Activated naive CD4-positive, alpha-beta T cell treated with anti-CD3 and anti-CD28 coated beads, Interleukin-2, amount 10 ng/mL, durations not matched to agents 7 days and 5 days (primary cell): ENCODE measurements at places on chromosomes 6 and 20.

DNA sequence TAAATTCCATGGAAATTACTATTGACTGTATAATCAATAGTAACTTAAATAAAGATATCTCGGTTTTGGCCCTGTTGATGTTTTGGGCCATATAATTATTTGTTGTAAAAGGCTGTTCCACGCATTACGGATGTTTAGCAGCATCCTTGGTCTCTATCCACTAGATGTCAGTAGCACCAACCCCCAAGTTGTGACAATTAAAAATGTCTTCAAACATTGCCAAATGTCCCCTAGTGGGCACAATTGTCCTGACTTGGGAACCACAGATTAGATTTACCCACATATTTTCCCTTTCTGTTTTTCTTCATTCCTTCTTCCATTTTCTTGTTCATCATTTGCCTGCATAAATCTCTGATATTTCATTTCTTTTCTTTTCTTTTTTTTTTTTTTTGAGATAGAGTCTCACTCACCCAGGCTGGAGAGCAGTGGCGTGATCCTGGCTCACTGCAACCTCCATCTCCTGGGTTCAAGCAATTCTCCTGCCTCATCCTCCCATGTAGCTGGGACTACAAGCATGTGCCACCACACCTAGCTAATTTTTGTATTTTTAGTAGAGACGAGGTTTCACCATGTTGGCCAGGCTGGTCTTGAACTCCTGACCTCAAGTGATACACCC, 13.6 kb upstream of the WFDC8 start:
- DNase-seq = peak; percentile 43
- H3K36me3 ChIP-seq = no peaks in the 10 kb centered on the region
- H3K27ac ChIP-seq = no peak overlapping the region
- no peak overlapping the region for H3K4me3 ChIP-seq

GRCh38 chr6:136761227-136761922, 30.9 kb downstream of the MAP3K5 start:
- no peaks in the 10 kb centered on the region for H3K27me3 ChIP-seq
- peak overlapping the region; percentile 68 for H3K27ac ChIP-seq
- peak overlapping the region; percentile 46 for H3K4me3 ChIP-seq
- H3K4me1 ChIP-seq = peaks cover 75% of the 10 kb centered on the region

DNA sequence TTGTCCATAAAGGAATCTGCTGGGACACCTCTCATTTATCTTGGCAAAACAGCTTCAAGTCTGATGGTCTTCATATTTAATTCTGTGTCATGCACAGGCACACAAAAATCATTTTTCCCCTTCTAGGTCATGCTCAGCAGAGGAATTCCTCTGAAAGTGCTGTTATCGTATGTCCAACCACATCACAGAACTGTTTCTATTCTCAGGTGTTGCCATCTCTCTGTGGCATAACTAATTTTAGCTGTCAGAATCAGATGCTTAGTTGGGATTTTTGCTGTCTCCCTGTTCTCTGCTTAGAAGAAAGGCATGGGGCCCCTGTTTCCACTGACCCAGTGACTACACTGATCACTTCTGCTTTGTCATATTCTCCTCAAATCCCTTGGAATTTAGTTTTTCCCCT, 608.0 kb upstream of the EPHA7 start:
- no peak for DNase-seq
- H3K4me3 ChIP-seq = no peak overlapping the region
- H3K27ac ChIP-seq = no peak overlapping the region
- no peaks in the 10 kb centered on the region for H3K4me1 ChIP-seq
- H3K27me3 ChIP-seq = no peaks in the 10 kb centered on the region
- H3K36me3 ChIP-seq = no peaks in the 10 kb centered on the region

GRCh38 chr6:75266716-75267291, 17.8 kb downstream of the TMEM30A start:
- H3K4me3 ChIP-seq = no peak overlapping the region
- no peaks in the 10 kb centered on the region for H3K27me3 ChIP-seq
- no peak for DNase-seq

DNA sequence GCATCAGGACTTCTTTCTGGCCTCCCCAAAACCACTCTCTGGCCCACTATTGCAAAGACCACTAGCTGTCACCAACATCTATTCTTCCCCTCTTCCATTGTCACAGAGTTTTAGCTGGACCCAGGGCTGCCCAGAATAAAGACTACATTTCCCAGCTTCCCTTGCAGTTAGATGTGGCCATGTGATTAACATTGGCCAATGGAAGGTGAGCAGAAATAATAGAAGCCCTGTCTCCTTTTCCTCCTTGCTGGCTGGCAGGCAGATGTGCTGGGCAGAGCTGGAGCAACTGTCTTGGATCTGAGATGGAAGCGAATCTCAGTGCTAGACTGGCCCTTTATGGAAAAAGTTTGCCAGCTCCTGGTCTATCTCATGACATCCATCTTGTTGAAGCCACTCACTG, 97.0 kb downstream of the KCNB1 start:
- peaks cover 41% of the 10 kb centered on the region for H3K27me3 ChIP-seq
- H3K4me3 ChIP-seq = no peak overlapping the region
- H3K4me1 ChIP-seq = no peaks in the 10 kb centered on the region

DNA sequence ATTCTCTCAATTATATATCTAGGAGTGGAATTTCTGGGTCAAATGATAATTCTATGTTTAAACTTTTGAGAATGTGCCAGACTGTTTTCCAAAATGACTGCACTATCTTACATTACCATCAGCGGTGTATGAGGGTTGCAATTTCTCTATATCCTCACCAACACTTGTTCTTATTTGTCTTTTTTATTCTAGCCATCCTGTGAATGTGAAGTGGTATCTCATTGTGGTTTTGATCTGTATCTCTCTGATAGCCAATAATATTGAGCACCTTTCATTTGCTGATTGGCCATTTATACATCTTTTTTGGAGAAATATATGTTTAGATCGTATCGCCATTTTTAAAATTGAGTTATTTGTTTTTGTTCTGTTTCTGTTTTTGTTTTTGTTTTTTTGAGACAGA, 32.3 kb downstream of the C20orf203 start:
- H3K4me1 ChIP-seq = no peaks in the 10 kb centered on the region
- no peak overlapping the region for H3K4me3 ChIP-seq
- no peak for DNase-seq
- no peak overlapping the region for H3K27ac ChIP-seq

GRCh38 chr20:17725094-17725835, 25.5 kb downstream of the BANF2 start:
- H3K27ac ChIP-seq = no peak overlapping the region
- no peaks in the 10 kb centered on the region for H3K4me1 ChIP-seq
- H3K27me3 ChIP-seq = peaks cover 40% of the 10 kb centered on the region
- H3K4me3 ChIP-seq = no peak overlapping the region

- no peak overlapping the region for H3K27ac ChIP-seq
- H3K36me3 ChIP-seq = no peaks in the 10 kb centered on the region
- H3K4me3 ChIP-seq = peak overlapping the region; percentile 57
- peaks cover 5% of the 10 kb centered on the region for H3K4me1 ChIP-seq
Observed at GRCh38 chr6:117906507-117906957, 532 bp upstream of the SLC35F1 start.

GRCh38 chr6:160979061-160979708, 12.4 kb upstream of the MAP3K4 start:
- H3K27me3 ChIP-seq = peaks cover 3% of the 10 kb centered on the region
- DNase-seq = no peak
- H3K36me3 ChIP-seq = no peaks in the 10 kb centered on the region
- no peaks in the 10 kb centered on the region for H3K4me1 ChIP-seq
- no peak overlapping the region for H3K27ac ChIP-seq

DNA sequence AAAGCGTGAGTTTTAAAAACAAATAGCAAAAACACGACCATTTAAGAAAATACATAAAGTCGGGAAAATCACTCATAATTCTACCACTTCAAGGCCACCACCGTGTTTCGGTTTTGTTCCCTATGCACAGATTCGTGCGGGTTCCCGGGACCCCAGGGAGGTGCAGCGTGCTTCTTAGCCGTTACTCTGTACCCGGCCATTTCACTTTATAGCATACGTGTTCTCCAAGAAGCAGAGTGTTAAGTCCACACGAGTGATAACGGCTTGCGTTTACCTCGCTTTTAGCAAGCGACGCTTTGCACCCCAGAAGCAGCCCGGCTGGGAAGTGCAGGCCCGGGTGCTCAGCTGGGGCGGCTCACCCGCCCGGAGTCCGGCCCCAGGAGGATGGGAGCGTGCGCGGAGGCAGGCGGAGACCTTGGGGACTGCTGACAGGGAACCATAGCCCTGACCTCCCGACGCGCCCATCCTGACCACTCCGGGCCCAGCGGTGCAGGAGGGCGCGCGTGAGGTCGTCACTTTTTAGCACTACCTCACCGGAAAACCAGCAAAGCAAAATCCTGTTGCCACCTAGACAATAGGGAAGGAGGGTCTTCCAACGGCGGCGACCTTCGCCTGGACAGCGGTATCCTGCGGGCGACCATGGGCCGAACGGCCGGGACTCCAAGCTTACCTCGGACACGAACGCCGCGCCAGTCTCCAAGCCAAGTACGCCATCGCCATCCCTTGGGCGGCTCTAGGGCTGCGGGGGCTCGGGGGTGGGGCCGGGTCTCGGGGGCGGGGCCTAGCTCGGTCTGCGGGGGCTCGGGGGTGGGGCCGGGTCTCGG, at the start of gene ECI2:
ECI2 (minus strand) TSS at position 735 of the 824 bp plus-strand sequence; CDS start at position 720, 15 bp downstream.
- DNase-seq = peak; percentile 66
- no peaks in the 10 kb centered on the region for H3K27me3 ChIP-seq
- H3K4me3 ChIP-seq = peak within 1 kb of the TSS; percentile 86
- H3K27ac ChIP-seq = peak within 1 kb of the TSS; percentile 91

- H3K4me1 ChIP-seq = no peaks in the 10 kb centered on the region
- no peaks in the 10 kb centered on the region for H3K36me3 ChIP-seq
- H3K27ac ChIP-seq = no peak overlapping the region
- H3K27me3 ChIP-seq = no peaks in the 10 kb centered on the region
Observed at GRCh38 chr6:147752689-147753403, 244.4 kb downstream of the SAMD5 start.

DNA sequence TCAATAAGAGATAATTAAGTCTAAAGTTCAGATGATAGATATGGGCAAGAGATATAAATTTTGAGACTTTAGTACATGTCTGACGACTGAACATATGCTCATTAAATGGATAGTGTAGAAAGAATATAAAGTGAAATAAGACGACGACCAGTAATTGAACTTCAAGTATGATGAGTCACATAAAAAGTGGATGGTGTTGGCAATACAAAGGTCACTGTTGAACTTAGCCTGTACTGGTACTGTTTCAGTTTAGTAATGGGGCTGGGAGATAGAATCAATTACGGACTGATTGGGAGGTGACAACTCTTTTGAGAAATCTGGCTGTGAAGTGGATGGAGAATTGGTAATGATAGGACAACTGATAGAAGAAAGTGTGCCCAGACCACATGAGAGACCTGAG, 68.1 kb downstream of the IBTK start:
- no peak for DNase-seq
- peaks cover 25% of the 10 kb centered on the region for H3K36me3 ChIP-seq
- no peaks in the 10 kb centered on the region for H3K27me3 ChIP-seq
- no peak overlapping the region for H3K4me3 ChIP-seq
- H3K4me1 ChIP-seq = no peaks in the 10 kb centered on the region

DNA sequence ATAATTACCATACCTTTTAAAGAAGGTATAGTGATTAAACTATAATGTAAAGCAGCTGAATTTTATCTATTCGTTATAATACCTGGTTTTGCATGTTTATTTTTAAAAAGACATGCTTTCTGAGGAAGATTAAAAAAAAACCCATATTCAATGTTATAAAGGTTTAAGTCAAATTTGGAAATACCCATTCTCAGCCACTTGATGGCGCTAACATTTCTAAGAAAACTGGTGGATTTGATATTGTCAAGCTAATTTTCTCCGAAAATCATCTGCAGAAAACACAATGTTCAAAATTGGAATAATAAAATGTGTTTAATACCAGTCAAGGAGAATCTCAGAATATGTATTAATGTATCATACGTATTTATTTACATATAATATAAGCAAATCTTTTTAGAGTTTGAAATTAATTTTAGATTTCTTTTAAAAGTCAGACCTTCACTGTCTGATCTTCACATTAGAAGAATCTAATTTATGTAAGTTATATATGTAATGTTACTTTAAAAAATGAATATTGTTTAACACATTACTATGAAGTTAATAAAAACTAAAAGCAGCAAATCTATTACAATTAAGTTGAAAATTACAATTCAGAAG, 35.0 kb downstream of the SHPRH start:
- no peaks in the 10 kb centered on the region for H3K4me1 ChIP-seq
- no peak overlapping the region for H3K4me3 ChIP-seq
- H3K27ac ChIP-seq = no peak overlapping the region
- no peaks in the 10 kb centered on the region for H3K27me3 ChIP-seq
- peaks cover 24% of the 10 kb centered on the region for H3K36me3 ChIP-seq
